ENCODE measurements at places on chromosomes 4 and X.
A peak's percentile ranks its signal among the peaks of the same experiment; 100 is the strongest.

DNA sequence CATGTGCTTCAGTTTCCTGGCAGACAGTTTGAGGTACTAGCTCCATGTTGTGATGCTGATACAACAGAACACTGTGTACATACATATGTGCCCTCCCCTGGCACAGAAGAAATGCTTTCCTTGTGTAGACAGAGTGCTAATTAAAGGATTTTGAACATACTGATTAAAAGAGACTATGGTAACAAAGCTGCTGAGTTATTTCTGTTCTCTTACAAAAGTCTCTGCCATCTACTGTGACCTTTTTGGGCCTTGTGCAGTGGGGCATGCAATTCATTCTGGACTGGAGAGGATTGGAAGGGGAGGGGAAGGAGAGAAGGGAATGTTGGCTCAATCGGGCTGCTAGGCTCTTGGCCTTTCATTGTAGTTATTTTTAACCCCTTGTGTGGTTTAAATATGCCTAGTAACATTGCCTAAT is 6.0 kb downstream of the PDLIM5 start:
- no peaks in the 10 kb centered on the region for H3K27me3 ChIP-seq
- H3K4me1 ChIP-seq: peaks cover 13% of the 10 kb centered on the region
- DNase-seq: no peak
- H3K36me3 ChIP-seq: peaks cover 15% of the 10 kb centered on the region

DNA sequence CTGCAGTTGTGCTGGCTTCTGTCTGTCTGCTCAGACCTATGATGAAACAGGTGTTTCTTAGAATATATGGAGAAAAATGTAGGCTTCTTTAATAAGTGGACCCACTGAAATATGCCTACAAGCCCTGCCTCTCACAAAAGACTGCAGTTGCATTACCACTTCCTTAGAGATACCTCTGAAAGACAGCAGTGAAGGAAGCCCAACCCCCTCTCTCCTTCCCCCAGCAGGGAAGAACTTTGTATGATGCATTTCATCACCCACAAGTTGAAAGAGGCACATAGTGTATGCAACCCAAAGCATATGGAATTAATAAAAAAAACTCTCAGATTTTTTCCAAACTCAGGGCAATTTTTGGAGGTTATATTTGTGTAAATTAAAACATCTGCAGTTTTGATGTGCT is 916.7 kb downstream of the TECRL start:
- no peaks in the 10 kb centered on the region for H3K36me3 ChIP-seq
- no peak overlapping the region for H3K4me3 ChIP-seq
- H3K27me3 ChIP-seq: no peaks in the 10 kb centered on the region
- no peak for DNase-seq
- H3K27ac ChIP-seq: no peak overlapping the region

DNA sequence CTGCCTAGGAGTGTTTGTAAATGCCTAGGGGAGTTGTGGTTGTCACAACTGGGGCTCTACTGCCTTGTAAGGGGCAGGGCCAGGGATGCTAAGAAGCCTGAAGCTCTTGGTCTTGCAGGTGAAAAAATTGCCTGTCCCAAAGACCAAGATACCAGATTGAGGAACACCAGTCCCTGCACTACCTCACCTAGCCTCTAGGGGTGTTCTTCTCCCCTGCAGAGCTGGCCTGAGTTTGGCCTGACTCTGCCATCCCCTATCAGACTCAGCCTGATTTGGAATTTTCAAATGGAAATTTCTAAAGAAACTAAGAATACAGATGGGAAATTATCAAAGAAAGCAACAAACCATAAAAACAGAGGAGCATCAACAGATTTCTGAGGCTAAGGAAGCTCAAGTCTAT is 90.4 kb downstream of the ZC4H2 start:
- H3K27ac ChIP-seq: no peak overlapping the region
- no peaks in the 10 kb centered on the region for H3K36me3 ChIP-seq
- no peak overlapping the region for H3K4me3 ChIP-seq
- no peaks in the 10 kb centered on the region for H3K27me3 ChIP-seq
- H3K4me1 ChIP-seq: no peaks in the 10 kb centered on the region
- DNase-seq: peak; percentile 0

- DNase-seq: peak; percentile 80
- peak overlapping the region; percentile 47 for H3K4me3 ChIP-seq
- H3K36me3 ChIP-seq: no peaks in the 10 kb centered on the region
- H3K27ac ChIP-seq: no peak overlapping the region
- H3K27me3 ChIP-seq: no peaks in the 10 kb centered on the region
- peaks cover 28% of the 10 kb centered on the region for H3K4me1 ChIP-seq
Measured at GRCh38 chr4:985123-985830, 1.6 kb upstream of the IDUA start.

DNA sequence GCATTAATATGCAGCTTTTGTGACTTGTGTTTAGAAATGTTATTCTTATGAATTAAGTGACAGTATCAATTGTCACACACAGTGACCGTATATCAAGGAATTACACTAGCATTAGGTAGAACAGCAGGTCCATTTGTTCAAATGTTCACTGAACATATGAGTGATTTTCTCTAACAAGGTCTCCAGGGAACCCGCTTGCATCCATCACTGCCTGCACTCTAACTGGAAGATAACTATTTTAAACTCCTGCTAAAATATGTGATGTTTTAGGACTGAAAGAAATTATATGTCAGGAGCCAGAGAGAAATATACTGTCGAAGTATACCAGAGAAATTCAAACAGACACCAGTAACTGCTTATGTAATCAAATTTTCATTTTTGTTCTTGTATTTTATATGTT is 1395.7 kb downstream of the PCDH18 start:
- H3K27ac ChIP-seq: no peak overlapping the region
- DNase-seq: no peak
- H3K4me3 ChIP-seq: no peak overlapping the region
- no peaks in the 10 kb centered on the region for H3K36me3 ChIP-seq

GRCh38 chr4:153791746-153792617 is 3.1 kb upstream of the SFRP2 start:
- H3K4me3 ChIP-seq: no peak overlapping the region
- DNase-seq: no peak
- H3K4me1 ChIP-seq: no peaks in the 10 kb centered on the region
- no peak overlapping the region for H3K27ac ChIP-seq
- H3K27me3 ChIP-seq: no peaks in the 10 kb centered on the region
- H3K36me3 ChIP-seq: no peaks in the 10 kb centered on the region

DNA sequence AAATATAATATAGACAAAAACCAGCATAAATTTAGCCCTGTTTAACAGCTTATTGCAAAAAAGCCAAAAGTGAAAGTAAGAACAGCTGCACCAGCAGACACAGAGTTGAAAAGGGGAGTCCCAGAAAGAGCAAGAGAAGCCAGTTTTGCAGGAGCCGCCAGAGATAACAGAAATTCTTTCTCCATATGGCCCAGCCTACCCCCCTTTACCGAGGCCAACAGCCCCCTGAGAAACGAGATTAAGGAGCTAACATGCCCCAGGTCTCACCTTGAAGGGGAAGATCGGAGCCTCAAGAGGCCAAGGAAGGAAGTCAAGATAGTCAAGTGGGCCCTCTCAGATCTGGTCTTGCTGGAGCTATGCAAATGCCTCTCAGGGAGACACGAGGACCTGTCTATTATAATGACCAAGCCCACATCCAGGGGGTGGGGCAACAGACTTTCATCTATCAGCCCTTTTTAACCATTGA is 4.8 kb downstream of the ACOX3 start:
- no peaks in the 10 kb centered on the region for H3K4me1 ChIP-seq
- H3K27ac ChIP-seq: no peak overlapping the region
- H3K36me3 ChIP-seq: 0 out of 2 replicates have a peak, but pooled peaks cover 3% of the 10 kb centered on the region
- no peak overlapping the region for H3K4me3 ChIP-seq

DNA sequence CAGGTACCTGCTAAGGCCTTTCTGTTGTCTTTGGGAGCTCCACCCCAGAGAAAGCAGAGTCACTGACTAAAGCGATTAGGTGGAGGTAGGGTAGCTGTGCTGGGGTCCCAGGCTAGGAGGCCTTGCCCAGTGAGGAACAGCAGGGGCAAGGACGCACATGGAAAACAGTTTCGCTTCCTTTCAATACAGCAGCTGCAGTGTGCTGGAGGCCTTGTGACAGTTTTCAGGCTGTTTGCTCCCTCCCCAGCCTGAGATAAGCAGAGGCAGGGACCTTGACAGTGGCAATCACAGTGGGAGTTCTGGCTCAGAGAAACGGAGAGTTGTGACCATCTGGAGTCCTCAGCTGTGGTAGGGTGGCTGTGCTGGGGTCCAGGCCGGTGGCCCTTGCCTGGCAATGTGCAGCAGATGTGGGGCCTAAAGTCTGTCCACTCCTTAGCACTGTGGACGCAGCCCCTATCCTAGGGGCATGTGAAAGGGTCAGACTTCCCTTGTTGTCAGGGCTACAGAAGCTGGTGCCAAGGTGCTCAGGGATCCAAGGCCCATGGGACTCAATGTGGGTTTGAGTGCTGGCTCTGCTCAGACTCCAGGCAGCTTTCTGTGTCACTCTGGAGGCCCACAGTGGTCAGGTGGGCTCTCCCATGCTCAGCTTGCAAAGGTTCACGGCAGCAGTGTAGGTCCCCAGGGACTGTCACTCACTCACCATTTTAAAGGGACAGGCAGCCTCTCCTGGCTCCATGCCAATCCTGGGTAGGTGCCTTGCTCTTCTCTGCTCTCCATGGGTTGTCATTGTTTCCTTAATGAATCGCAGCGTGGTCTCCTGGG is 534.9 kb upstream of the FMR1 start:
- H3K27me3 ChIP-seq: no peaks in the 10 kb centered on the region
- no peak overlapping the region for H3K4me3 ChIP-seq
- no peaks in the 10 kb centered on the region for H3K36me3 ChIP-seq
- H3K4me1 ChIP-seq: no peaks in the 10 kb centered on the region
- DNase-seq: no peak
